Gastrocnemius medialis (tissue), 4 donors: ENCODE measurements at places on chromosomes 16 and 17. TPM values are rescaled to one million over a fixed set of nuclear protein-coding genes. Genes with fewer than 3 reads are reported as not detected.
A peak's percentile ranks its signal among the peaks of the same experiment; 100 is the strongest.

DNA sequence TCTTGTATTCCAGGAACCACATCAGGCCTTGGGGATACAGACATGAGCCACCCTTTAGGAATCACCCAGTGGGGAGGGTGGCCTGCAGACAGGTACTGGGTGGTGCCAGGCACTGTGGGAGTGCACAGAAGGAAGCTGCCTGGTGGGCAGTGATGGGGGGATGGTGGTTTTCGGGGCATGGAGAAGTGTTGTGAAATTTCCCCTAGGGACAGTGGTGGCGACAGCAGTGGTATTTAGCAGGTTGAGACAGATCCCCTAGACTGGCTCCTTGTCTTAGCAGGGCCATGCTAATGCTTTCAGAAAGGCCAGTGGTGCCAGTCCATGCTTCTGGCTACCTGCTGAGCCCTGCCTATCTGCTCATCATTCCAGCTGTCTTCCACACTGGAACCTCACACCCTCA is 129.6 kb downstream of the SPACA3 start:
- DNase-seq, result no peak

The LLGL1 gene
- total RNA-seq, result 15.5 TPM

The EME2 gene
- 8.6 TPM for total RNA-seq

DNA sequence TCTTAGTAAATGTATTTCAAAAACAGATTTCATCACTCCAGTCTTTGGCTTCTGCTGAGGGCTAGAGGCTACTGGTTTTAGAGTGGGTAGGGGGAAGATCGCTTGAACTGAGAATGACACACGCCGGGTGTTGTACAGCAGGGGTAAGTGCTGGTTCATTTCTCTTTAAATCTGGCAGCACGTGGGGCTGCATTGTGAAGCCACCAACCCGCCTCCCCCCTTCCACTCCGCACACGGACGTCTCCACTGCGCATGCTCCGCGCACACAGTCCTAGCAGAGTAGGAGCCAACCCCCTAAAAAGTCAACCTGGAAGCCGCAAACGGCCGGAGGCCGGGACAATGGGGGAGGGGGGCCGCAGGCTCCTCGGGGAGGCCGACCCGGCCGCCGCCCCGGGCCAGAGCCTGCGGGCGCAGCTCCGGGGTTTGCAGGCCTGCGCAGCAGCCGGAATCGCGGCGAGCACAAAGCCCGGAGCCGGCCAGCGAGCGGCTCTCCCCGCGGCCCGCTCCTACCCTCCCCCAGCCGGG is 1.3 kb downstream of the UBE2G1 start:
- peak; percentile 97 for DNase-seq

The P2RX1 gene
- total RNA-seq, result 0.59 TPM

The CCL8 gene
- not detected for total RNA-seq

GRCh38 chr17:21551081-21551881 is 141.0 kb upstream of the KCNJ18 start:
- DNase-seq, result peak; percentile 58

DNA sequence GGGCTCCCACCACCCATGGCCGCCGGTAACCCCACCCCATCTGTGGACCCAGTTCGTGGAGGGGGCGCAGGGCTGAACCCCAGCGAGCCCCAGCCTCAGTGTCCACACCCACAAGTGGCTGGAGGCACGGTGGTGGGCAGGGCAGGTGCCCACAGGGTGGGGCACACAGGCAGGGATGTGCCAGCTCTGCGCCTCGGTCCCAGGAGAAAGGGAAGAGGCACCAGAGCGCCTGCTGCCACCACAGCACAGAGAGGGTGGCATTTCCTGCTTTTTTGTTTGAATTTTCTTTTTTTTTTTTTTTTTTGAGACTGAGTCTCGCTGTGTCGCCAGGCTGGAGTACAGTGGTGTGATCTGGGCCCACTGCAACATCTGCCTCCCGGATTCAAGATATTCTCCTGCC is 19.0 kb downstream of the ZFPM1 start:
- DNase-seq, result no peak

DNA sequence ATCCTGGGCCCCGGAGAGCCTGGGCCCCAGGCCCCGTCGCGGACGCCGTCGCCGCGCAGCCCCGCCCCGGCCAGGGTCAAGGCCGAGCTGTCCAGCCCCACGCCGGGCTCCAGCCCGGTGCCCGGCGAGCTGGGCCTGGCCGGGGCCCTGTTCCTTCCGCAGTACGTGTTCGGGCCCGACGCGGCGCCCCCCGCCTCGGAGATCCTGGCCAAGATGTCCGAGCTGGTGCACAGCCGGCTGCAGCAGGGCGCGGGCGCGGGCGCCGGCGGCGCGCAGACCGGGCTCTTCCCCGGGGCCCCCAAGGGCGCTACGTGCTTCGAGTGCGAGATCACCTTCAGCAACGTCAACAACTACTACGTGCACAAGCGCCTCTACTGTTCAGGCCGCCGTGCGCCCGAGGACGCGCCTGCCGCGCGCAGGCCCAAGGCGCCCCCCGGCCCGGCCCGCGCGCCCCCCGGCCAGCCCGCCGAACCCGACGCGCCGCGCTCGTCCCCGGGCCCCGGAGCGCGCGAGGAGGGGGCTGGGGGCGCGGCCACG is 36.8 kb upstream of the ZC3H18 start:
- DNase-seq, result no peak

DNA sequence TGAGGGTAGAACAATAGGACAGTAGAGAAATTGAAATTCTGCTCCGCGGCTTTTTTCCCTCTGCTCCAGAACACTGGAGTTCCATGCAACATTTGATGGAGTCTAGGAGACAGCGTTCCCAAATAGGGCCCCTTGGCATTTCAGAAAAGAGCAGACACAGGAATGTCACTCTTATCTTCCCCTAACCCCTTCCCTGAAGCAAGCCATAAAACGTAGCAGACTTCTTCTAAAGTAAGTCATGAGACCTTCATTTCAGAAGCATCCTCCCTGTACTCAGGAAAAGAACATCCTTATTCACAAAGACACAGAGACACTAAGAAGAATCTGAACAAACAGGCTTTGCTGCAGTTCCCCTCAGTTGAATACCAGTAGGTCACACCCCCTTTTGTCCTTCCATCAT is 296.1 kb upstream of the SOX9 start:
- no peak for DNase-seq

DNA sequence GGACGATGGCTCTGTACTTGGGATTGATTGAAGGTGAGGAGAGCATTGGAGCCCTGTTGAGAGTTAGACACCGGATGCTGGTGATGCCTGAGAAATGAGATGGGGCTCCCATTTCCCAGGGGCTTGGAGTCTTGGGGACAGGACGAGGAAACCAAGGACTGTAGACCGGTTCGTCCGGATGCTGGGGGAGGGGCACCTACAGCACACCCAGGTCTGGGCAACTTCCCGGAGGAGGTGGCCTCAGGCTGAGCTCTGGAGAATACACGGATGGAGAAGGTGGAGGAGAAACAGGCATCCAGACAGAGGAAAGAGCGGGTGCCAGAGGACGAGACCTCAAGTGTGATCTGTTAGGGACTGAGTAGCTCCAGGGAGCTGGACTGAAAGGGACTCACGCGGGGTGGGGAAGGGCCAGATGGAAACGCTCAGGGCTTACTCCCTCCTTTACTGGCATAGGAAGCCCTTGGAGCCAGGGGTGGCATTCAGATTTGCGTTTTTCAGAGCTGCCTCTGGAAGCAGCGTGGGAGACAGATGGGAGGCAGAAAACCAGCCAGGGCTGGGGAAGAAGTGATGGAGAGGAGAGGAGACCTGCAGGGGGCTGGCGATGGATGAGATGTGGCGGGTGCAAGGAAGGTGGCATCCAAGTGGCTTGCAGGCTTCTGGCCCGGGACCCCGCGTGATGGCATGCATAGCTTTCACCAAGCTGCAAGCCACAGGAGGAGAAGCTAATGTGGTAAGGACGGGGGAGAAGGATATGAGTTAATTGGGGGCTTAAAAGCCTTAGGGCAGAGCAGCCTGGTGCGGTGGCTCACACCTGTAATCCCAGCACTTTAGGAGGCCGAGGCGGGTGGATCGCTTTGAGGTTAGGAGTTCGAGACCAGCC is 8.3 kb downstream of the C1QTNF1 start:
- DNase-seq, result no peak

DNA sequence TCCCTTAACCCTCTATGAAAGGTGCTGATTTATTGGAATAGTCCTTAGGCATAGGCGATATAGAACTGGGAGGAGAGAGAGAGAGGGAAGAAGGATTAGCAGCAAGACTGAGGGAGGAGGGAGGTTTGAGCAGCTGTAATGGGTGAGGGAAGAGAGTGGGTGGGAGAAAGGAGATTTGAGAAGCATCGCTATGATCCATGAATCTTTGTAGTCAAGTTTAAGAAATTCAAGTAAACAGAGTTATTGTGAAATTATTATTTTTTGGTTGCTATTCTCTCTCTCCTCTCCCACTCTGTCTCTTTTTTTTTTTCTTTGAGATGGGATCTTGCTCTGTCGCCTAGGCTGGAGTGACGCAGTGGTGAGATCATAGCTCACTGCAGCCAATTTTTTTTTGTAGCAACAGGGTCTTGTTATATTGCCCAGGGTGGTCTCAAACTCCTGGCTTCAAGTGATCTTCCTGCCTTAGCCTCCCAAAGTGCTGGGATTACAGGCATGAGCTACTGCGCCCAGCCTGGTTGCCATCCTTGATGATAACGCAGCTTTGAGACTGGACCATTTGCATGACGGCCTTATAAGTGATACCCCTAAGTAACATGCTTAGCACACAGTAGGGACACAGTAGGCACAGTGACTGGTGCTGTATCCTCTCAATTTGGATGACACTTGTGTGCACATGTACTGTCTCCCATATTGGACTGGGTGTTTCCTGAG is 21.0 kb upstream of the TNS4 start:
- peak; percentile 14 for DNase-seq

DNA sequence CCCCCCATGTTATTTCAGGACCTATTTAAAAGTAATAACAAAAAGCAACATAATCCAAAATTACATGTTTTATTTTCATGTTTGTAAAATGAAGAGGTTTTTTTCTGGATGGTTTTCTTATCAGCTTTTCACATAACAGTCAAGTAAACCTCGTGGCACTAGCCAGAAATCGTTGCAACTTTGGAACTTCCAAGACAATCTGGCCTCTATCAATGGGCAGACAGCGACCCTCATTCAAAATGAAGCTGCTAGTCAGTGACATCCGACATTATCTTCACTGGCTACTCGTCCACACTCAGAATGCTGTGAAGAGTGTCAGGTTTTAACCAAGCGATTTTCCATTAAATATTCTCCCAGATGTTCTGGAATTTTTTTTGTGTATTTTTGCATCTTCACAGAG is 22.7 kb downstream of the ZNF652 start:
- DNase-seq, result no peak

- DNase-seq, result no peak
These were observed 4.3 kb upstream of the APRT start for GRCh38 chr16:88815901-88816589.

The DNAI2 gene
- not detected for total RNA-seq

DNA sequence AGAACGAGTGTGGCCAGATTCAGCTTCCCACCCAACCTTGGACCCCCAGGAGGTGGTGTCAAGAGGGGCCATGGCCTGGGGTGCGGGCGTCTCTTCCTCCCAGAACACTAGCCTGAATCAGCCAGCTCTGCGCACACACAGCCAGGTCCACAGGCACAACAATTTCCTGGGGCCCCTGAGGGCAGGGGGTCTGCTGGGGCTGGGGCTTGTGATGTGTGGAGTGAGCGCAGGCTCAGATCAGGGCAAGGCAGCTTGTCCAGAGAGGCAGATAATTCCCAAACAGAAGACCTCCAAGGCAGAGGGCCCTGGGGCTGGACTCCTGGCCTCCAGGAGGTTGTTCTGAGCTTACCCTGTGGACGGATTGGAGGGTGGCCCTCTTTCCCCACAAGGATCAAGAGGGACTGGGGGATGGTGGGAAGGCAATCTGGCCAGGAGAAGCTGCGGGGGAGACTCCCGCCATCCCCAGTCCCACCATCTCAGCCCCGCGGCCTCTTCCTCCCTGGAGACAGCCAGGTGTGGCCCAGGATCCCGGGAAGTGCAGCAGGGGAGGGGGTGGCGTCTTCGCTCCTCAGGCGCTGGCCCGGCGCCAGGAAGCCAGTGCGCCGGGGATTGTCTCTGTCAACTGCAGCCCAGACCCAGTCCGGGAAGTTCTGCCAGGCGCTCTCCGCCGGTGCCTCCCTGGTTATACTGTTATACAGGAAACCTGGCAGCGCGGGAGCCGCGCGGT is 52.0 kb upstream of the AMZ2 start:
- DNase-seq, result no peak

DNA sequence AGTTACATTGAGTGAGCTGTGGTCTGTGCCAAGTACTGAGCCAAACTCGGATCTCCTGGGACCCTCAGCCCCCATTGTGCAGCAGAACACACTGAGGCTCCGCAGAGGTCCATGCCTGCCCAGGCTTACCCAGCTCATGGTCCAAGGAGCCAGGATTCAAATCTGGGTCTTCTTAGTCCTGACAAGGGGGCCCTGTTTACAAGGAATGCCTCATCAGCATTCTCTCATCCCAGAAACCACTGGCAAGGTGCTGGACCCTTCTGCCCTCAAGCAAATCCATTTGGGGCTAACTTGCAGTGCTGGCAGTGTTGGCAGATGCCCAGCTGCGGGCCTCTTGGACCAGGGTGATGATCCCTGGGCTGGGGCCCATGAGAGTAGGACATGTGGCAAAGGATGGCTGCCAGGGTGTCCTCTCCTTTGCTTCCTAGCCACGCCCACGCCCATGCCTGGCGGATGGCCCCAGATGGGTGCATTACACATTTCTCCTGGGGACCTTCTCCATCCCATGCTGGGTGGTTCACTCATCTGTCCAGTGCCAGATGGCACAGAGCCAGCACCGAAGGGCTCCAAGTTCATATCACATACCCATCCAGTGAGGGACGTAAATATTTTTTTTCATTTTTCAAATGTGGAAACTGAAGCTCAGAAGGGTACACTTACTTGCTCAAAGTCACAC is 117.7 kb downstream of the CMIP start:
- DNase-seq, result no peak

DNA sequence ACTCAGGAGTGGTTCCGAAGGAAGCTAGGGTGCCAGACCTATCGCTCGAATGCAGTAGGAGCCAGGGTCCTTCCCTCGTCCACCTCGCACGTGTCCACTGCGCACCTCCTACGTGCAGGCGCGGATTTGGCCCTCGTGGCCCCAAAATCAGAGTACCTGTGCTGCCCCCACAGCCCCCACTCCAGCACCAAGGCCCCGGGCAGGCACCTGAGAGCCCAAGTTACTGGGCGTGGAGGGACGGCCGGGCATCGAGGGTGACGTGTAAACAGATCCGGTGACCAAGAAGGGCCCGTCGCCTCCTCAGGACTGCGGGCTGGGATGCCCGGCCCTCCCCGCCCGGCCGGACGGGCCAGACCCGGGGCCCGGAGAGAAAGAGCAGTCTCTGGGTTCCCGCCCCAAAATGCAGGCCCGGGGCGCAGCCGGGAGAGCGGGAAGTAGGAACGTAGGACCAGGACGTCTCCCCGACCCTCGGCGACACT is 492 bp downstream of the SLC25A39 start:
- peak; percentile 36 for DNase-seq
